Fibroblast of skin of left quadriceps (primary cell): ENCODE measurements at places on chromosomes 11 and 22.
A peak's percentile ranks its signal among the peaks of the same experiment; 100 is the strongest.

GRCh38 chr11:28228196-28228895 is 120.2 kb downstream of the METTL15 start:
- peak; percentile 22 for DNase-seq

DNA sequence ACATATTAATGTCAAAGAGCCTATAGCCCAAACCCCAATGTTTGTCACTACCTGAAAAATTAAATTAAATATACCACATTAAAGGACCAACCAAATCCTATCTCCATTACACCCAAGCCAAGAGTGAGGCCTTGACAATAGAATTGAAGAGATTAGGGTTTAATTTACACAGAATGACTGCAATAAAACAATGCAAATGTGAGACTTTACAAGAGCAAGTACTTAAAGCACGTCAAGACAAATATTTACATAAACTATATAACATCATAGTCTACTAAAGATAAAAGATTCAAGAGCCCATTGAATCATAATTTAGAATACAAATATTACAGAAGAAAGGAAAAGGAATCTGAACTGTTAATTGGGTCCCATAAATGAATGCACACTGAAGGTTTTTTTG is 85.6 kb downstream of the CADM1 start:
- DNase-seq = no peak

- no peak for DNase-seq
Observed at GRCh38 chr11:126433244-126433846, 77.9 kb downstream of the ST3GAL4 start.

DNA sequence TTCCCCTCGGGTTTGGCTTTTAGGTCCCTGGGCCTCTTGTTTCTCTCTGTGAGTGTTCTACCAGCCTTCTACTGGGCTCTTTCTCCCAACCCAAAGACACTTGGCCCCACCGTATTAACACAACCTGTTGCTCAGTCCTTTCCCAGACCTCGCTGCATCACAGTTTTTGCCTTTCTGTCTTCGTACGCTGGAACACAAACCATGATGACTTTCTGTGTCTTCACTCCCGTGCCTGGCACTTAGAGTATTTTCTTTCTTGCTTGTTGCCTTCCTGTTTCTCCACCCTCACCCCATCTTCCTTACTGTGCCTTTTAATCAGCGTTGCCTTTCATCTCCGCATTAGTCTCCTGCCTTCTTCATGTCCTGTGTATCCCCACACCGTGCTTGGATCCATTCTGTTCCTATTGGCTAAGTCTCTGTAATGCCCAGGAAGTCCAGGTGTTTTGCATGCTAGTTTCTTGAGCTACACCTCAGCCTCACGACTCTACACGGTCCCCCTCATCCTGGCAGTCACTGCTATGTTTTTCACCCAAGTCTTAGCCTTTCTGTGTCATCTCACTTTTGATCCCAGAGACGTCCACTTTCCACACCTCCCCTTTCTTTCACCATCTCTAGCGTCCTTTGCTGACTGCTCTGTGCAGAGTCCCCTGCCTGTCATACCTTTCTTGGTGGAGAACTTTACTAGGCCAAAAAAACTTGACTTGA is 1.6 kb downstream of the MARK2 start:
- no peak for DNase-seq

DNA sequence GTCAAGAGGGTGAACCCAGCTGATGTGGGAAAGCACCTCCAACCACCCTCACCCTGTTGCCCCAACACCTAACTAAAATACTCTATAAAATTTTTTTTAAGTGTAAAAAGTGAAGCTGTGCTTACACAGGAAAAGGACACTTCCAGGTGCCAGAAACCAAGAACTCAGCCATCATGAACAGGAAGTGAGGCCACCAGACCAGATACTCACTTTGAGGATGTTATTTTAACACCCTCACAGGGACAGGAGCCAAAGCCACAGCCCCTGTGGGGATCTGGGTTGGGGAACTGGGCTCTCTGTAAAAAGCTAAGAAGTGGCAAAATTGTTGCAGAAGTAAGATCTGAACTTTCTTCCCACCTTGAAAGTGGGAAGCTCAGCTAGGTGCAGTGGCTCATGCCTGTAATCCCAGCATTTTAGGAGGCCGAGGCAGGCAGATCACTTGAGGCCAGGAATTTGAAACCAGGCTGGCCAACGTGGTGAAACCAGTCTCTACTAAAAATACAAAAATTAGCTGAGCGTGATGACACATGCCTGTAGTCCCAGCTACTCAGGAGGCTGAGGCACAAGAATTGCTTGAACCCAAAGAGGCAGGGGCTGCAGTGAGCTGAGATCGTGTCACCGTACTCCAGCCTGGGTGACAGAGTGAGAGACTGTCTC is 3.8 kb downstream of the RSPH14 start:
- DNase-seq = no peak

- no peak for DNase-seq
Observed at GRCh38 chr22:26174280-26174679, 5.0 kb downstream of the SEZ6L start.

DNA sequence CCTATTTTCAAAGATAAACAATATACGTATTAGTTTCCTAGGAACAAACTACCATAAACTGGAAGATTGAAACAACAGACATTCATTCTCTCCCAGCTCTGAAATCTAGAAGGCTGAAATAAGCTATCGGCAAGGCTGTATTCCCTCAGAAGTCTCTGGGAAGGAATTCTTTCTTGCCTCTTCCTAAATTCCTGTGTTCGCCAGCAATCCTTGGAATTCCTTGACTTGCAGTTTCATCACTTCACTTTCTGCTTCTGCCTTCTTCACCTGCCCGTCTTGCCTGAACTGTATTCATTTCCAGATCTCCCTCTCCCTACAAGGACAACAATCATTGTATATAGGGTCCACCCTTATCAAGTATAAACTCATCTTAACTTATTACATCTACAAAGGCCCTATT is 17.7 kb upstream of the PRDM10 start:
- DNase-seq = no peak

- DNase-seq = no peak
Observed at GRCh38 chr11:122785031-122785541, 53.2 kb upstream of the CRTAM start.

DNA sequence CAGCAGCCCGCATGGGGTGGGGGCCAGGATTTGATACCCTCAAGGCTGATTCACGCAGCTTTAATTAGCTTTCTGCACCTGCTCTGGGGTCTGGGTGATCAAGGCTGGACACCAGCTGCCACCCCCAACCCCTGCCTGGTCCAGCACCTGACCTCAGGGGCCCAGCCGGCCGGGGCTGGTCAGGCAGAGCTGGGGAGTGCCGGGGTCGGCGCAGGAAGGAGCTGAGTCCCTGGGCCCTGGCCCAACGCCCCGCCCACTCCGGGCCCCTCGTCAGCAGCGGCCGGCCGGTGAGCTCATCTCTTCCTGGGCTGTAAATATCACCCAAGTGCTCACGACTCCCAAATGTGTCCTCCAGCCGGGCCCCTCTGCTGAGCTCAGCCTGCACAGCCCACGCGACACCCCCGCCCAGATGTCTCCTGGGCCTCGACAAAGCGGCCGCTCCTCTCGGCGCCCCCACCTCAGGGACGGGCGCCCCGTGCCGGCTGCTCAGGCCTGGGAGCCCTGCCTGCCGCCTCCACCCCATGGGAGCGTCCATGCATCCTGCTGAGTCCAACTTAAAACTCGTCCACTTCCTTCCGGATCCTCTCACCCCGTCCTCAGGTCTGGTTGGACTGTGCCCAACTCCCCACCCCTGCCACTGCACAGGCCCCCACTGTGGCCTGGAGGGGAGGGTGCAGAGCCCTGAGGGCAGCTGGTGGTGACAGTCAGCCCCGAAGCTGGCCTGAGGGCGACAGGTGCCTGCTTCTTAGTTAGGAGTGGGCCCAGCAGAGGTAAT is 29.0 kb downstream of the RTN4R start:
- DNase-seq = peak; percentile 10

- DNase-seq = no peak
Observed at GRCh38 chr11:77821349-77821851, 456 bp downstream of the AAMDC start.

GRCh38 chr11:6655790-6656583 is at the start of gene DCHS1:
TSS of gene DCHS1 (minus strand) at chr11:6655809. CDS start at chr11:6641613, 14,196 bp downstream.
- no peak for DNase-seq

DNA sequence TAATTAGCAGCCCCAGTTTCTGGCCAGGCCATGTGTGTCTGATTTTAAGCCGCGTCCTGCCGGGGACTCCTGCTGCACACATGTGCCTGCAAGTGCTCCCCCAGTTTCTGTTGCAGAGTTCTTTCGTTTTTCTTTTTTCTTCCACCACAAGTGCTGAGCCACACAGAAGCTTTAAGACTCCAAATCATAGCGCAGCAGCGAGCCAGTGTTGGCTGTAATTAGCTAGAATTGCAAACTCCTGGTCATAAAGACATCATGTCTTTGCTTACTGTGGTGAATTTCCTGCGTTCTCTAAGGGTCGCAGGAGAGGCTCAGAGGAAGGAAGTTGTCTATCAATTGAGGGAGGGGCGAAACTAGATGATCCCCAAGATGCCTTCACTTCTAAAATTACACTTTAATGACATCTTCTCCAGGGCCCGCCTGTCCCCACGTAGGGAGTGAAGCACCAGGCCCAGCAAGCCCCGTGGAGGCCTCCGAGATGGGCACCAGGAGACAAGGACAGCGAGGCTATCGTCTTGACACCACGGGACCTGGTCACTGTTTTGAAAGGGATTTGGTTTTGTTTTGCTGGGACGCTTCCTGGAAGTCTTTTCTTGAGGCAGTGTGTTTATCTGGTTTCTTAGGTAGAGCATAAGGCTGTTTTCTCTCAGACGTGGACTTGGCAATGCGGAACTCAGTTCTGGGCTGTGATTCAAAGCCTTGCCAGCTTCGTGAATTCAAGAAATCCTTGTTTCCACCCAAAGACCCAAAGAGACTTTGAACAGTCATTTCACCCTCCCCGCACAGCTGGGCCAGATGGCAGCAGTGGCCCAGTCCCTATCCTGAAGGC is 71.8 kb downstream of the UBASH3B start:
- DNase-seq = no peak

- DNase-seq = no peak
Observed at GRCh38 chr11:37988031-37988430, 1390.0 kb upstream of the RAG2 start.

DNA sequence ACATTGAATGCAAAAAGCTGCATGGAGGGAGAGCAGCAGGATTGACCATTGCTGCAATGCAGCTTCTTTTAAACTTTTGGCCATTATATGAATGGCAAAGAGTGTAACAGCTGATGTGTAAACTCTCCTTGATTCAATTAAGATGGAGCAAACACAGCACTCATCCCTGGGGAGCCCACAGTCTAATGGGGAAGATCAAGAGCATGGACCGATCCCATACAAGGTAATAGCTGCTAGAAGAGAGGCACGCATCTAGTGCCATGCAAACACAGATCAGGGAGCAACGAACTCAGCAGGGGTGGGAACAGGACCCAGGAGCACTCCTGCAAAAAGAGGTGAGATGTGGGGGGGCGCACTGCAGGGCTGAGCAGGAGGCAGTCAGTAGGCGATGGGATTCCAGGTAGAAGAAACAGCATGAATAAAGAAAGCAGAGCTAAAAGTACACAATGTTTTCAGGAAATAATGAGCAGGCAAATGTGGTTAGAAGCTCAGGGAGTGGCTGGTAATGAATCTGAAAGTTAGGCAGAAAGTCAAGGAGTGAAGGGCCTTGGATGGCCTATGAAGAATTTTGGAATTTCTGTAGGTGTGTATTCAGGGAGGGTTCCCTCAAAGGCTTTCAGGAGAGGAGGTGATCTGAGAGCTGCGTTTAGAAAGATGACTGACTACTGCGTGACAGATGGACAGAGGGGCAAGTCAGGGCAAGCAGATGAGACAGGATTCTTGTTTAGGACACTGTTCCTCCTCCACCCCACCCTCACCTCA is 17.2 kb upstream of the BMAL1 start:
- DNase-seq = no peak

DNA sequence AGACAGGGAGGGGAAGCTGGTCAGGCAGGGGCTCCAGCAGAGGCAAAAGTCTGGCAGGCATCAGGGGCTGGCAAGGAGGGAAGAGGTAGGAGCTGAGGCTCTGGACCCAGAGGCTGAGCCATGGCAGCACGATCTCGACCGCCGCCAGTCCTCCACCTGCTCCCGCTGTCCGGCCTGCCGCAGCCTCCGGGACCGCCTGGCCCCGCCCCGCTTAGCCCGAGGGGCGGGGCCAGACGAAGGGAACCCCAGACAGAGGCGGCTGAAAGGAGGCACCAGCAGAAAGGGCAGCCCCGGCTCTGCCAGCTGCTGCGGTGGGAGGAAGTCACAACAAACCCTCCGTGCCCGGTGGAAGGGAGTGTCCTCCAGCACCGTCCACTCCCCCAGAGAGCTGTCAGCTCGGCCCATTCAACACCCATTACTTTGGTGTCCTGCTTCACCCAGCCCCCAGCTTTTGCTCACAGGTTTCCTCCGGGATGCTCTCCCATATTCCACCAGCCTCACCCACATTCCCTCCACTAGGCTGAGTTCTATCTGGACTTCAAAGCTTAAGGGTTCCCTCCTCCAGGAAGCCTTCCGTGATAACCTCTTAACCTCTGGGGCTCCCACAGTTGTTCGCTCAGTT is at the start of gene MFNG:
TSS of gene MFNG (minus strand) at position 161 of the 622 bp plus-strand sequence. CDS start 207 bp downstream, outside the sequence.
- no peak for DNase-seq

DNA sequence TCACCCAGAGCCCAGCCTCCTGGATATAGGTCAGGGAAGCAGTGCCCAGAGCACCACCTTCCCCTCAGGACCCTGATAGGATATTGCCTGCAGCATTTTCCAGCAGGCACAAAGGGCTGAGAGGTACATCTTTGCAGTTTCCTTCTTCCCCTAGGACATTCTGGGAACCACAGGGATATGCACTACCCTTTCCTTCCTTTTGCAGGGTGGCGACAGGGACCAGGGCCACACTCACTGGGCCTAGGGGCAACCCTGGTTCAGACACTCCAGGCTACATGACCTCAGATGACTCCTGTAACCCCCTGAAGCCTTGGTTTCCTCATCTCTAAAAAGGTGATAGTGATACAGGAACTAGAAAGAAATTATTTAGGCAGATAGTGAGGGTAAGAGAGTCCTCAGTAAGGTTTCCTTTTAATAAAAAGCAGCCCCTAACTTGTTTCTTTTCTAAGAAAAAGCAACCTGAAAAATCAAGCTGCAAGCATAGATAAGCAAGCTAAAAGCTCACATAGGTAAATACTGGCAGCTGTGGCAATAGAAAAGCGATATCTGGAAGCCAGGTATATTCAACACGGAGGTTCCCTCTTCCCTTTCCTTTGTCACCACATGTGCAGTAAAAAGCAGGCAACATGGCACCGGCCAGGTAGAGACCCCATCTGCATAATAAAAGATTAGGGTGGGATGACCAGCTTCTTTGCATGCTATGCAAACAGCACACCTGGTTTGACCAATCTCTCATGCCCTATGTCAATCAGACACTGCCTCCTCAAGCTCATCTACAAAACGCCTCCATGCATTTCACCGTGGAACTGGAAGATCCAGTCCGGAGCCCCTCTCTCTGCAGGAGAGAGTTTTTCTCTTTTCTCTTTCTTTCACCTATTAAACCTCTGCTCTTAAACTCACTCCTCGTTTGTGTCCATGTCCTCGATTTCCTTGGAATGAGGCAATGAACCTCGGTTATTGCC is 13.2 kb upstream of the MRGPRX2 start:
- DNase-seq = no peak
